Neural crest cell (in vitro differentiated cells): ENCODE measurements at places on chromosomes 5 and 9. TPM values are rescaled to one million over a fixed set of nuclear protein-coding genes. Genes with fewer than 3 reads are reported as not detected.

DNA sequence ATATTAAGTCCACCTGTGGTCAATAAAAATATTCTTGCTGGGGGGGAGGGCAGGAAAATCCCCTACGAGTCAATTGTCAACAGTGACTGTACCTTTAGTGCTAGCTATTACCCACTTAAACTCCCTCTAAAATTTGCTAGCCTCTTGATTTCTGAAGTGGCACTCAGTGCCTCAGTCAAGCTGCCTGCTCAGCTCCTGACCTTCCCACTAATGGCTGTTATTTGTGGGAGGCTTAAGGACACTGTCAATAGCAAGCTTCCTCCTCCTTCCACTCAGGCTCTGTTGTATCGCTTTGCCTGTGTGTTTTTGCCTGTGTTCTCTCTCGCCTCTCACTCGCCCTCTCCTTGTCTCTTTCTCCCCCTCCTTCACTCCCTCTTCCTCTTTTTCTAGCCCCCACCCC, 140.8 kb downstream of the BNC2 start:
- peak overlapping the region; percentile 16 for H3K27ac ChIP-seq
- no peaks in the 10 kb centered on the region for H3K36me3 ChIP-seq
- peak overlapping the region; percentile 79 for H3K4me3 ChIP-seq

DNA sequence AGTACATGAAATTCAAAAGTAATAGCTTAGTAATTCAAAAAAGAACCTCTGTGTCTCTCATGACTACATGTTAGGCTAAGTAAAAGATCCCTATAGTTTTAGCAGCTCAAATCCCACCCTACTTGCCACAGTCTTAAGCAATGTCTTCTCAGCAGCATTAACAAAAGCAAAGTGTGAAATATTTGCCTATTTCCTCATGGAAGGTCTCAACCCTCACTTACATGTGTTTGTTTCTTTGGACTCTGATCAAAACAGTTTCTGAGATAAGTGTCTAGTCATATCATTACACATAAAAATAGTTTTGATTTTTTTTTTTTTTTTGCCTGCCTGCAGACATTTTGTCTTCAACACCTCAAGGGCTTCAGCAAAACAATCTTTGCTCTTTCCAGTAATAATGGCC, 310.5 kb downstream of the CETN3 start:
- H3K4me1 ChIP-seq: peaks cover 6% of the 10 kb centered on the region
- H3K27ac ChIP-seq: no peak overlapping the region
- no peak for DNase-seq
- no peaks in the 10 kb centered on the region for H3K27me3 ChIP-seq

DNA sequence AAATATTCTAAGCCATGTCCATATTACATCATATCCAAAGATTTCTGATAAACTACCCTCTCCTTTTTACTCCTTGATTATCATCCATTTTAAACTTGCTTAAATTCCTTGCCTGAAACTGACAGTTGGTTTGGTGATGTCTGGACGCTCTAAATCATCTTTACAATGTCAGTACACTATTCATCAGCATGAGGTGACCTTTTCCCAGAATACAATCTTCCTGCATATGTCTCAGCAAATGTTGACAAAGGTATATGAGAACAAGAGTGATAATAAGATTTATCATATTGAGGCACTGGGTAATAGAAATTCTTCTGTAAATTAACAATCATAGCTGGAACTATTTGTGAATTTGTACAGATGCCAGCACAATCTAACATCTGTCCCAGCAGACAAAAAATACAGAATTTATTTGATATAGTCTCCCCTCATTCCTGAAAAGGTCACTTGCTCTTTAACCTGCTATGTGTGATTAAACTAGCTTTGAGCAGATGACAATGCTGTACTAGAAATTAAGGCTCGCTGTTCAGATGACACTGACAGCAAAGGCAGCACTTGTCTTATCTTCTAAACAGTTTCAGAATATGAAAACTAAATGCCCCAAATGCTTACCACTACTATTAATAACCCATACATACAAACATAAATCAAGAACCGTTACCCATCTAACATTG, 32.2 kb downstream of the COX7C start:
- H3K36me3 ChIP-seq: no peaks in the 10 kb centered on the region
- H3K4me1 ChIP-seq: no peaks in the 10 kb centered on the region
- no peak for DNase-seq
- H3K27ac ChIP-seq: no peak overlapping the region
- H3K4me3 ChIP-seq: no peak overlapping the region

The ADRA1B gene
- 0.19 and 0.32 TPM in 2 replicates for total RNA-seq
